NCI-H446 treated with DMSO at 0.1 percent for 48 hours (cell line): ENCODE measurements at places on chromosomes 2 and 18.

DNA sequence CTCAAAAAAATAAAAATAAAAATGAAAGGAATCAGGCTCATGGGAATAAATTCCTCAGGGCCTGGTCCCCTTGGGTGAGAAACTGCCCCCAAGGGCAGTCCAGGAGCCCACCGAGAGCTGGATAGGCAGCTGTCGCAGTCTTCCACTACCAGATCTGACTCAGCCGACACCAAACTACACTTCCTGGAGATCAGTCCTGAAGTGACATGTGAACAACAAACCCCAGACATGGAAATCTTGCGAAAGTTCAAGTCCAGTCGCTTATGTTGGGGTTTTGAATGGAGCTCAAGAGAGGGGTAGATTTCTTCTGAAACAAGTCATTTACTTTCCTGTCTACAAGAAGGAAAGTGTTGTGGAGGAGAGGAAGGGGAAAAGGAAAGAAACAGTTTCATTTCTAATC lies 12.9 kb downstream of the ADCY3 start:
- DNase-seq, result no peak

DNA sequence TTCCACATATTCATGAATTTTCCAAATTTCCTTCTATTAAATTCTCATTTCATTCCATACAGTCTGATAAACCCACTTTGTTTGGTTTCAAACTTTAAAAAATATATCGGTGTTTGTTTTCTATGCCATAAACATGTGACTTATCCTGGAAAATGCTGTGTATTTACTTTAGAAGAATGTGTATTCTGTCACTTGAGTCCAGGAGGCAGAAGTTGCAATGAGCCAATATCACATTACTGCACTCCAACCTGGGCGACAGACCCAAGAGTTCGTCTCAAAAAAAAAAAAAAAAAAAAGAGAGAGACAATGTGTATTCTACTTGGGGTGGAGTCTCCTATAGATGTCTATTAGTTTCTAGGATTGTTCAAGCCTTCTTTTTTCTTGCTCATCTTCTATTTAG lies 31.8 kb downstream of the MBD5 start:
- DNase-seq, result no peak

DNA sequence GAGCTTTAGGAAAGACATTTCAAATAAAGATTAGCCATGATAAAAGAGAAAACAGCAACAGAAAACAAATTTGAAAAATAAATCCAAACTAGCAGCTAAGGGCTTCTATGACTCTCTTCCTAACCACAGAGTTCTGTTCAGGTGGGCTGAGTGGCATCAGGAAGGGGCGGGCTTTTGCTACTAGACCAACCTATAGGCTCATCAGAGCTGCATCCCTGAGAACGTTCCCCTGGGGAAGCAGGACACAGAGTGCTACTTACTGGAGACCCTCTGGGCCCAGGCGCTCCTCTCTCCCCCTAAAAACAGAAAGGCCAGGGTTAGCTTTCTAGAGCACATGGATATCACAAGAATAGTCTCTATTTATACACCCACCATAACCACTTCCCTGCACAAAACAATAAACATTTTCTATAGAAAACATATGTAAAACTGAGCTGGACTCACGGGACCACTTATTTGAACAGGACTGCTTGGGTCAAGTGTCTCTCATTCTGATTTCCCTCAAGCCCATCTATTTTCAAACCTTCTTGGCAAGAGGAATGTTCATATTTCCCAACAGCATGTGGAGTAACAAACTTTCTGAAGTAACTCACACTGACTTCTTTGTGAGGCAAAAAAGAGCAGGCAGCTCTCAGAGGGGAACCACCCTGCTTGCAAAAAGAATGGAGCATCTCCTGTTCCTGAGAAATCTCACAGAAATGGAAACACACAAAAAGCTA lies 78.9 kb upstream of the LMAN1 start:
- DNase-seq, result no peak

GRCh38 chr18:48230467-48231113 lies 178.6 kb downstream of the ZBTB7C start:
- DNase-seq, result no peak

DNA sequence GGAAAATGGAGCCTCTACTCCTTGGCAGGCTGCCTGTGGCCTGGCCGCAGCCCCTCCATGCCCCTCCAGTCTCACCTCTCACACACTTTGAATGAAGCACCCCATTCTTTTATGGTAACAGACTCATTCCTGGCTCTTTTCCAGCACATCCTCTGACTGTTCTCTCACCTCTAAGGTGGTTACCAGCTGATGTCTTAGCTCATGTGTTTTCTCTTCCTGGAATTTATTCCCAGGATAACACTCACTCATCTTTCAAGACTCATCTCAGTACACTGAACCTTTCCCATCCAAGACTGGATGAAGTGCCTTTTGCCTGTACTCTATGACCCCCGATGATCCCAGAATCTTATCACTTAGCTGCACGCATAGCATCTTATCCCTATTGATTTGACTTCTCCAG lies 50.6 kb downstream of the SLC9A4 start:
- no peak for DNase-seq

GRCh38 chr2:24404491-24404921 lies 44.2 kb upstream of the ITSN2 start:
- DNase-seq, result no peak

DNA sequence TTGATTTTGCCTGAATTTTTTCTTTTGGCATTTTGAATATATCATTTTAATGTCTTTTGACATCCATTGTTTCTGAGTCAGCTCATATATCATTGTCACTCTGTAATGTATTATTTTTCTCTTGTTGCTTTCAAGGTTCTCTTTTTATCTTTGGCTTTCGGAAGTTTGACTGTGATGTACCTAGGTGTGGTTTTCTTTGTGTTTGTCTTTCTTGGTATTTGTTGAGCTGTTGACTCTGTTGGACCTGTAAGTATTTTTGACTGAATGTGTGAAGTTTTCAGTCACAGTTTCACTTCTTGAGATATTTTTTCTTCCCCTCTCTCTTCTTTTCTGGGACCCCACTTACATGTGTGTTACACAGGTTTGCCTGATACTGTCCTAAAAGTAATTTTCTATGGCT lies 24.9 kb upstream of the DRC1 start:
- DNase-seq, result no peak

DNA sequence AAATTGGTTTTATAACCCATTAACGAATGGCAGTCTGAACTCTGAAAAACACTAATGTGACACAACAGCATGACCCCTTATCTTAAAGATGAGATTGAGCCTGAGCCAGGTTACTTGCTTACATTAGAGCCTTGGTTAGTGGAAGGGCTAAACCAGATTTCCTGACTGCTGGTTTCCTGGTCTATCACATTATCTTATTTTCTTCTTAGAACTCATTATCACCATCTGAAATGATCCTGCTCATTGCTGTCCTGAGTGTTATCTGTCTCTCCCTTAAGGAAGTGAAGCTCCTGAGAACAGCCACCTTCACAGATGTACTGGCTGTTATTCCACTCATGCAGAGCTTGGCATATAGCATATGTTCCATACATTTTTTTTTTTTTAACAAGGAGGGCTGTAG lies 9.0 kb upstream of the NRP2 start:
- no peak for DNase-seq

DNA sequence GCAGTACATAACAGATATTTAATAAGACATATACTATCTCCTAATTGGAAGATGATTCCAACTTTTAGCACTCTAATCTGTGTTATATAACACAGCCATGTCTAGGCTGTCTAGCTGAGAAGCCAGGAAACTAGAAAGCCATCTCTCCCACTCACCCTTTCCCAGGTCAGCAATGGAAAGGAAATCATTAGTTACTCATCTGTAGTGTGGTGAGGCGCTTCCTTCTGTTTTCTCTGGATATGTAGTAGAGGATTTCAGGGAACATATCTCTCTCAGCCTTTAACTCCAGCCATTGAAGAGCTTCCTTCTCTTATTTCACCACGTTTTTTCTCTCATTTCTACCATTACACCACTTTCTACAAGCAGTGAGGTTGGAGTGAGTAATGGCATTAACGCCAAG lies 19.4 kb downstream of the RBBP8 start:
- DNase-seq, result no peak

DNA sequence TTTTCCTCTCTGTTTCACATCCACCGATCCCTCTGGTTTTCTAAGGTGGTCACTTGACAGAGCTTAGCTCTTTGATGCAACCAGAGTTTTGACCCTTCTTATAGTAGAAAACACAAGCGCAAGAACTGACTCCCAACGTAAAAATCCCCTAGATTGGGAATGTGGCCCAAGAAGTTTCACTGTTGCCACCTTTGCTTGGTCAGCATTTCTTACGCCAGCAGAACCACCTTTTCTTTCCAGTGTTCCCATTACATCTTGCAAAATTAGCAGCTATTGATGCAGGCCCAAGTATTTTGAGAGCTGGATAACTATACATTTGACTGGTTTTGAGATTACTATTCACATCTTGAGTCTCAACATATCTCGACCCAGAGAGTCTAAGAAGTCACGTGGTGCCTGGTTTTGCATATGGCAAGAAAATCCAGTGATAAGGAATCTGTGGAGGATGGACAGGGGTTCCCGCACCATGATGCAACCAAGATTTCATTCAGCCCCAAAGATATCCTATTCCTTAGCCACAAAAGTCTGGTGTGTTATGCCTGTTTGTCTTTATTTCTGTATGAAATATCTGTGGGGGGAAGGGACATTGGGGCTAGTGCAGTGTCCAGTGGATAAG lies 37.9 kb downstream of the FBLN7 start:
- no peak for DNase-seq
